ENCODE measurements at places on chromosomes 2 and 18. TPM values are rescaled to one million over a fixed set of nuclear protein-coding genes. Genes with fewer than 3 reads are reported as not detected.

DNA sequence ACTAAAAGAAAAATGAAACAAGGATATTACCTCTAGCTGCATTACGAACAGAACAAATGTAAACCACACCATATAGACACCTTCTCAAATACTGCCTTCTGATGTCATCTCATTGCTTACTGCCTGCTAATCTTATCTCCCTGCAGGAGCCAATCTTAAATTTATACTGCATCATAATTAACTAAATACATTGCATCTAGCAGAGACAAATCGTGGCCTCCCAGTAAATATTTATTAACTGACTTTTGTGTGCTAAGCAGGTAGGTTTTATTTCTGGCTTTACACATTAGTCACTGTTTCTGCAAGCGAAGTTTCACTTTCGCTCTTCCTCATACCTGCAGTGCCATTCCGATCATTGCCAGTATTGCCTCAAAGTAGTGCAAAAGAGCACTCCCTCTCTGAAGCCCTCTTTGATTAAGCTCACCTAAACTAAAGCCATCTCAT, 67.5 kb downstream of the SPATS2L start:
- no peaks in the 10 kb centered on the region for H3K27me3 ChIP-seq
- DNase-seq, result no peak
- no peak overlapping the region for H3K27ac ChIP-seq
- peaks cover 25% of the 10 kb centered on the region for H3K36me3 ChIP-seq
- H3K4me1 ChIP-seq, result peaks cover 39% of the 10 kb centered on the region

RAB27B gene
- 0.88 TPM for total RNA-seq

DNA sequence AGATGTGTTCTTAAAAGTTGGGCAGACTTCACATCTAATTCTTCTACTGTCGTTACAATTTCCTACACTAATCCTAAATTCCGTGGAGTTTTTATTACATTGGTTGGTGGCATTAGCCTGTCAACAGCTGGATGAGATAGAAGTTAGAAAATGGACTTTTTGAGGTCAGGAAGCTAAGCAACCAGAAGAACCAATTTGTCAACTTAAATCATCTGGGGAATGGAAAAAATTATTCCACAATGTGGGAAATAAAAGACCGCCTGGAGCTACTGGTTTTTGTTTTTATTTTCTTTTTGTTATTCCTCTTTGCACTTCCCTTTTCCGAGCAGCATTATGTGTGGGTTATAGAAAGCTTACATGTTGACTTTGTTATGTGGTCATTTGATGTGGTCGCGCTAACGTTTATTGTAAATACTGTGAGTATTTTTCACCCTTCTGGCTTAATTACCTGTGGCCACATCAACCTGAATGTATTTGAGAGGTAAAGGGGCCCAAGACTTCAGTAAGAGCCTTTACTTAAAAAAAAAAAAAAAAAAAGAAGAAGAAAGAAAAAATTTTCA, 75.3 kb downstream of the PTPRM start:
- H3K36me3 ChIP-seq, result no peaks in the 10 kb centered on the region
- no peak overlapping the region for H3K27ac ChIP-seq
- H3K4me1 ChIP-seq, result peaks cover 7% of the 10 kb centered on the region
- no peak for DNase-seq
- no peaks in the 10 kb centered on the region for H3K27me3 ChIP-seq
- H3K4me3 ChIP-seq, result no peak overlapping the region

CCDC148 gene
- total RNA-seq, result 3.5 TPM

- no peak for DNase-seq
- H3K36me3 ChIP-seq, result no peaks in the 10 kb centered on the region
- H3K27me3 ChIP-seq, result 0 out of 2 replicates have a peak, but pooled peaks cover 12% of the 10 kb centered on the region
- H3K4me1 ChIP-seq, result no peaks in the 10 kb centered on the region
- no peak overlapping the region for H3K4me3 ChIP-seq
- no peak overlapping the region for H3K27ac ChIP-seq
Observed at GRCh38 chr2:479031-479430, 191.1 kb upstream of the ALKAL2 start.

PTRHD1 gene
- 51.0 TPM for total RNA-seq

DNA sequence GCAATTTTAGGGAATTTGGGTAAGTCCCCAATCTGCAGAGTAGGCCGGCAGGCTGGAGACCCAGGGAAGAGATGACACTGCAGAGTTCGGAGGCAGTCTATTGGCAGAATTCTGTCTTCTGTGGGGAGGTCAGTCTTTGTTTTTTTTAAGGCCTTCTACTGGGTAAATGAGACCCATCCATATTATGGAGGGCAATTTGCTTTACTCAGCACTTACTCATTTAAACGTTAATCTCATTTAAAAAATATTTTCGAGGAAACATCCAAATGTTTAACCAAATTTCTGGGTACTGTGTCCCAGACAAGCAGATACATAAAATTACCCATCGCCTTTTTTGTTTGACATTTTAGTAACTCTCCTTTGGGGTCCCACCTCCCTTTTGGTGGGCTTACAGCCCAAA, 139.5 kb downstream of the IRS1 start:
- H3K27ac ChIP-seq, result peak overlapping the region; percentile 26
- H3K27me3 ChIP-seq, result no peaks in the 10 kb centered on the region
- no peaks in the 10 kb centered on the region for H3K36me3 ChIP-seq
- peaks cover 54% of the 10 kb centered on the region for H3K4me1 ChIP-seq
- no peak for DNase-seq

GRCh38 chr18:8951491-8951890, 151.0 kb upstream of the NDUFV2 start:
- H3K4me1 ChIP-seq, result peaks cover 38% of the 10 kb centered on the region
- no peak overlapping the region for H3K27ac ChIP-seq
- H3K27me3 ChIP-seq, result no peaks in the 10 kb centered on the region

GRCh38 chr2:222042666-222043065, 256.1 kb downstream of the PAX3 start:
- no peak overlapping the region for H3K4me3 ChIP-seq
- H3K36me3 ChIP-seq, result no peaks in the 10 kb centered on the region
- no peak overlapping the region for H3K27ac ChIP-seq
- peaks cover 4% of the 10 kb centered on the region for H3K27me3 ChIP-seq
- H3K4me1 ChIP-seq, result no peaks in the 10 kb centered on the region
